ENCODE measurements at places on chromosomes 2 and 18. TPM values are rescaled to one million over a fixed set of nuclear protein-coding genes. Genes with fewer than 3 reads are reported as not detected.
A peak's percentile ranks its signal among the peaks of the same experiment; 100 is the strongest.

The CNGA3 gene
- total RNA-seq, result not detected

The KATNAL2 gene
- 6.8 TPM for total RNA-seq

The SLC5A7 gene
- total RNA-seq, result not detected

The ZNF516 gene
- total RNA-seq, result 7.4 TPM

The SATB2 gene
- 10.3 TPM for total RNA-seq

The ANKAR gene
- 0.14 TPM for total RNA-seq

The RUFY4 gene
- not detected for total RNA-seq

The ICA1L gene
- total RNA-seq, result 5.7 TPM

The TWIST2 gene
- 25.6 TPM for total RNA-seq

The NRP2 gene
- total RNA-seq, result 9.9 TPM

- no peak for DNase-seq
Observed at GRCh38 chr2:224716201-224716600, at the start of gene CCDC195. Gene CCDC195 (minus strand): TSS chr2:224716365. CDS start chr2:224716365, 0 bp downstream.

DNA sequence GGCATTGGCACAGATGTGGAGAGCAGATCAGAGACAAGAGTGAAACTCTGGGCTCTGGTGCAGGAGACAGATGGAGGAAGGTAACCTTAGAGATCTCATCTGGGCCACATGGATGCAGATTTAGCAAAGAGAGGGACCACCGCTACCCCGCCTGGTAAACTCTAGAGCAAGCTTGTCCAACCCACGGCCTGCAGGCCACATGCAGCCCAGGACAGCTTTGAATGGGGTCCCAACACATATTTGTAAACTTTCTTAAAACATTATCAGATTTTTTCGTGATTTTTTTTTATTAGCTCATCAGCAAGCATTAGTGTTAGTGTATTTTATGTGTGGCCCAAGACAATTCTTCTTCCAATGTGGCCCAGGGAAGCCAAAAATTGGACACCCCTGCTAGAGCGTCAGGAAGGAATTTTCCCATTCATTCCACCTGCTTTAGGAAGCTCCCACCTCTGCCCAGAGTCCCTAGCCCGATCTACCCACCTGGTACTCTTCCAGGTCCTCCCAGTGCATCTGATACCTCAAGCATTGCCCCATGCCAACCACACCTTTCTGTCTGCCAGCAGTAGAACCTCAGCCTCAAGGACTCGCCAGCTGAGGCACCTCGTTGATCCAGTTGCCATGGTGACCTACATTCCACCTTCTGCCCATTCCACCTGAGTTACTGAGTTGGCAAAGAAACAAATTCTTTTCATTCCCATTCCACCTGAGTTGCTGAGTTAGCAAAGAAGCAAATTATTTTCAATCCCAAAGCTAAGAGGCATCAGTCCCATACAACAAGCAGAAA, at the start of gene CIB4:
CIB4 (minus strand) TSS at position 586 of the 784 bp plus-strand sequence; CDS start at position 534, 52 bp downstream.
- no peak for DNase-seq

DNA sequence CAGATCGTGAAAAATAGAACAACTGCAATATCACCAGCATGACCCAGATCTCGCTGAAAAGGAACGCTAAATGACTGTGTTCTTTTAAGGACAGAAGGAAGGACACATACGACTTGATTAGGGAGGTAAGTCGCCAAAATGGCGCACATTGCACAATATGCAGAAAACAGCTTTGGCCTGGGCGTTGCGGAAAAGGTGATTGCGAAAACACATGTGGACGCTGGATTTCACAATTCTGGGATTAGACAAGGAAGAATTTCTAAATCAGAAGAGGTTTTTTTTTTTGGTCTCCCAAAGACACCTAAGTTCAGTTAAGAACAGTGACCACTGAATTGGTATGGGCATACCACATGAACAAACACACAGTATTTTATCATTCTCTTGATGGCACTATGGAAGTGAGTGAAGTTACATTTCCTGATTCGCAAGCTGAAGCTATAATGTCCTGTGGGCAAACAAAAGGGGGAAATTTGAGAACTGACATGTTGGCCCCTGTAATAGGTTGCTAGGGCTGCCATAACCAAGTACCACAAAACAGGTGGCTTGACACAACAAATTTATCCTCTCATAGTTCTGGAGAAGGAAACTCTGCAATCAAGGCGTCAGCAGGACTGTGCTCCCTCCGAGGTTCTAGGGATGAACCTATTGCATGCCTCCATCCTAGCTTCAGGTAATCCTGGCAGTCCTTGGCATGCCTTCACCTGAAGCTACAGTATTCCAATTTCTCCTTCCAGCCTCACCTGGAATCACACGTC, 25.8 kb upstream of the ERICH2 start:
- DNase-seq, result peak; percentile 39

GRCh38 chr2:153059338-153060052, 341.1 kb downstream of the ARL6IP6 start:
- peak; percentile 85 for DNase-seq

- DNase-seq, result no peak
Observed at GRCh38 chr2:217951521-217952247, 51.1 kb downstream of the TNS1 start.

DNA sequence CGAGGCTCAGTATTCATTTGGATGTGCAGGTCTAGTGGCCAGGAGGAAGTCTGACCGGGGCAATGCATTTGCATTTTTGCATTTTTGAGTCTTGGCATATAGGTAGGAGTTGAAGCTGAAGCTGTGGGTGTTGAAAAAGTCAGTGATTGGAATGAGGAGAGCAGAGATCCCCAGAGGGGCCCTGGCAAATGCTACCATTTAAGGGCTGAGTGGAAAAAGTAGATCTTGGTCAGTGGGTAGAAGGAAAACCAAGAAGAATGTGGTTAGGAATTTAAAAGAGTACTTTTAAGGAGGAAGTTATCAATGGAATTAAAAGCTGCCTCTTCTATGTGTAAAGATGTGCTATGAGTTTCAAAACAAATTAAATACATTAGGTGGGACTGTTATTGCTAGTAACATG, 143.0 kb downstream of the ZEB2 start:
- DNase-seq, result no peak

DNA sequence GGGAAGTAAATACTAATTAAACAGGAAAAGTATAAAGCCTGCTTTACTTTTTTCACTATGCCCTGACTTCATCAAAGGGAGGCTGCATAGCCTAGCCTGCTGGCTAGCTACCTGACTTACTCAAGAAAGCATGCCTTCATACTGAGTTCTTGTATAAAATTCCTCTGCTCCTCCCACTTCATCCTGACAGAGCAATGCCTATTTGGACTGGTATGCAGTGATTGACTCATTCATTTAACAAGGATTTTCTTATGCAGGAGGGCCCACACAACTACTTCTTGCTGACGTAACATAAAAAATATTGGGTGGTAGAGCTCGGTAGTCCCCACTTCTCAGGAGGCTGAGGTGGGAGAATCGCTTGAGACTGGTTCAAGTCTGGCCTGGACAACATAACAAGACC, 70.5 kb downstream of the PRPF40A start:
- DNase-seq, result no peak

DNA sequence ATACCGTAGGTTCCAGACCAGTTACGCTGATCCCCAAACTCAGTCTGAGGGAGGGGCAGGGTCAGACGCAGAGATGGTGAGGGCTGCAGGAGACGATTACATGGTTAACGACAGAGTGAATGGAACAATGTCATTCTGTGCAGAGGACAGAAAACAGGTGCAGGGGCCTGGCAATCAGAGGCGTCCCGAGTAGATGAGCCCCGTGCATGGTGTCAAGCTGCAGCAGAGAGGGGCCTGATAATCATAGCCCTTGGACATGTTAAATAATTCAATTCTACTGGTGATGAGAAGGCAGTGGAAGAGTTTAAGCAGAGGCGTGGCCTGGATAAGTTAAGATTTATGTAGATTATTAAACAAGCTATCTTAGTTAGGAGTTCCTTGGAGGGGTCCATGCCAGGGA, 178.6 kb downstream of the MYT1L start:
- no peak for DNase-seq

DNA sequence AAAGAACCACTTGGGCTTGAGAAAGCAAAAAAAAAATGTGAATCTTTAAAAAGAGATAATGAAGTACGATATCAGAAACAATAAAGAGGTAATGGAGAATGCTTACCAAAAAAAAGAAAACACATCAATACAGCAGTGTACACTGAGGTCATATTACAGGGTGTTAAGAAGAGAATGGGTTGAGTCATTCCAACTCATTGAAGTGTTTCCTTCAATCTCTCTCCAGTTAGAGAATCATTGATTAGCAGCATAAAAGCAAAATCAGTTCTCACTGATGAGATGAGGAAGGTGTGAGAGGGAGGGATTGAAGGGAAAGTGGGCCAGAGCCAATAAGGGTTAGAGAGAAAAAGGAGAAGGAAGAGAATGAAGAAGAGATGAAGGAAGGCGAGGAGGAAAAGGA, 43.9 kb upstream of the SGPP2 start:
- no peak for DNase-seq

DNA sequence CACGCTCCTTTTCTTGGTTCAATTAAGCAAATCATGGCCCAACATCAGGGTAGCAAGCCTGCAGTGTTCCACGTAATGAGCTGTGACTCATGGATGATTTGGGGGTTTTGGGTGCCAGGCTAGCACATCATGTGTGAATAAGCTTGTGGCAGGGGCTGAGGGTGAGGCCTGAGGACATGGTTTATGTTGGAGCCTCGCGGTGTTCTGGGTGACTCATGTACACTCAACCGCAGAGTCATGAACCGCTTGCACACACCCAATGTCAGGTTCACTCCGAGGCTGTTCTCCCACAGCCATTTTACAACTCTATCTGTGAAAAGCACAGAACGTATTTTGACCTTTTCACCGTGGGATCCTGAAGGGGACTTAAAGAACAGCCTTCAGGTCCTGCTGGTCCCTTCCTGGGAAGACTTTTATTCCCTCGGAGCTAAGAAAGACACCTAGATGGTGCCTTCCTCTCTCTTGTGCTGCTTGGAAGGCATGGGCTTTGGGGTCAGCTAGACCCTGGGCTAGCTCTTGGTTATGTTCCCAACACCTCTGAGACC, 139.9 kb upstream of the ZEB2 start:
- DNase-seq, result peak; percentile 98

GRCh38 chr2:223537651-223538601, 64.2 kb downstream of the SCG2 start:
- no peak for DNase-seq

GRCh38 chr18:8814206-8814605, 108.8 kb downstream of the MTCL1 start:
- DNase-seq, result no peak

- no peak for DNase-seq
Observed at GRCh38 chr2:135890835-135891234, 14.6 kb upstream of the MCM6 start.

DNA sequence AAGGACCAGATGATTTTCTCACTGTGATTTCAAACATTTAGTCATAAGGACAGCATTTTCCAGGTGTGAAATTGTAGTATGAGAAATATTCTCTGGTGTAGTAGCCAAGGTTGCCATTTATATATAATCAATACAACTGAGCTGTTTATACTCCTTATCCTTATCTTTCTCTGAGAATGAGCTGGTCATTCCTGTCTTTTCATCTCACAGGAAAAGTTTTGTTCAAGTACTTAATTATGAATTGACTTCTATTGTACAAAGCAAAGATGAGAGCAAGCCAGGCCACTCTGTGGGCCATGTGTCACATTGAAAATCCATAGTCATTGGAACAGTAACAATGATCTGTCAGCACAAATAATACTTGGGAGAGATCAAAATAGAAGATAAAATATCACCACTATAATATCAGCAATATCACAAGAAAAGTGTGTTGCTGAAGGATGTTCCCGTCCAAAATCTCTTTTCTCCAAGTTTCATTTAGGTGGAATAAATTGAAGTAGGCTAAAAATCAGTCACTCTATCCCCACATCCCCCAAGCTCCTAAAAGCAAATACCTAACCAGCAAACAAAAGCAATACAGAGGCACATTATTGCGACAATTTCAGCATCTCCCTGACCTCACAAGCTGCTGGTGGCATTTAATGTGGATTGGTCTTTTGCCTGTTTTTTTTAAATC, 2.1 kb downstream of the RIT2 start:
- DNase-seq, result no peak

- DNase-seq, result no peak
Observed at GRCh38 chr2:128485761-128486639, 167.3 kb upstream of the HS6ST1 start.

GRCh38 chr2:159592441-159592840, 23.9 kb downstream of the BAZ2B start:
- DNase-seq, result no peak

DNA sequence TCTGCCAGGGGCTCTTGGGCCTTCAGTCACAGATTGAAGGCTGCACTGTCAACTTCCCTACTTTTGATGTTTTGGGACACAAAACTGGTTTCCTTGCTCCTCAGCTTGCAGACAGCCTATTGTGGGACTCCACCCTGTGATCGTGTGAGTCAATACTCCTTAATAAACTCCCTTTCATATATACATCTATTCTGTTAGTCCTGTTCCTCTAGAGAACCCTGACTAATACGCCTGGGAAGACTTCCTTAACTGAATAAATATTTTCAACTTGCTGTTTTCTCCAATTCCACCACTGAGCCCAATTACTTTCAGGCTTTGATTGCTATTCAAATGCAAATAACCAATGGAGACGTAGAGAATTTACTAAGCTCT, 61.4 kb upstream of the CCDC195 start:
- DNase-seq, result no peak

- DNase-seq, result no peak
Observed at GRCh38 chr2:3440477-3440876, 61.0 kb downstream of the TRAPPC12 start.

DNA sequence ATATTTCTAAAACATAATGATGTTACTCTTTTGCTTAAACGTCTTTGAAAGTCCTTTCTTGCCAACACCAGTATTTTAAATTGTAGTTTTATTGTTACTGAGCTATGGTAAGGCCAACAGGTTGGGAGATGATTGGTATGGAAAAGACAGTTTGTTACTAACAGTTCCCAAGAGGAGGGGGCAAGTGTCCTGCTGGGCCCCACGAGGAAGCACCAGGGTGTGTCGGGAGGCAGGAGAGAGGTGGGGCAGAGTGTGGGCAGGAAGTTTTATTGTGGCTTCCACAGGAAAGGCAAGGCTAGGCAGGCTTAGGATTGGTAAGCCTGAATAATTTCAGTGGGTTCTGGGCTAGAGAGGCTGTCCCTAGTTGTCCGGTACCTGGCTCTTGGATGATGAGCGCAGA, 134.3 kb downstream of the SOCS6 start:
- DNase-seq, result no peak

GRCh38 chr2:47026748-47027534, 111.3 kb upstream of the MCFD2 start:
- DNase-seq, result no peak

- no peak for DNase-seq
Observed at GRCh38 chr2:164763431-164763830, 78.2 kb downstream of the COBLL1 start.

DNA sequence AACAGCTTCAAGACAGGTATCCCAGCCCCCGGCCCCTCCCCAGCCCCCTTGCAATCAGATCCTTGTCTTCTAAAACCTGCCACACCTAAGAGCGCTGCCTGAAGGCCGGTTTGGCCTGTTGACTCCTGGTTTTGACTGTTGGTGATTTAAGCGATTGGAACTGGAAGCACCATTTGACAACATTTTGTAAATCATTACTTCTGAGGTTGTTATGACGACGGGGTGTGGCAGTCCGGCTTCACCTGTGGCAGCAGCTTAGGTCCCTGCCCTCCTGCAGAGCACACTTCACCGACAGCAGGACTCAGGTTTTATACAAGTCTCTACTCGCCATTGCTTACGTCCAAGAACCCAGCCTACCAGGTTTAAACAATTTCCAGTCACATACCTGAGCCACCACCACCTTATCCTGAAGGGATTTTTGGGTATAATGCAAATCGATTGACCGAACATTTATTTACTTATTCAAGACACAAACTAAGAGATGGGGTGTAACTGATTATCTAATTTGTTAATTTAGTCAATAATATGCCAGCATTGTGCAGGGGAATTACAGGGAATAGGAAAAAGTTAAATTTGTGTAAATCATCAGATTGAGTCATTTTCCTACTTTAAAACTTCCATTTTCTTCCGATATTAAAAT, 707 bp upstream of the DGUOK start:
- DNase-seq, result no peak

- no peak for DNase-seq
Observed at GRCh38 chr2:89767572-89768435, 1076.3 kb downstream of the RPIA start.

Measured in H4 (cell line).